ENCODE measurements at places on chromosomes 4 and X.

- DNase-seq = no peak
Measured at GRCh38 chr4:39319676-39320075, 46.5 kb downstream of the RFC1 start.

GRCh38 chr4:65502131-65502701, 168.1 kb downstream of the EPHA5 start:
- no peak for DNase-seq

- DNase-seq = peak; percentile 37
Measured at GRCh38 chr4:74228691-74229640, 71.0 kb downstream of the MTHFD2L start.

DNA sequence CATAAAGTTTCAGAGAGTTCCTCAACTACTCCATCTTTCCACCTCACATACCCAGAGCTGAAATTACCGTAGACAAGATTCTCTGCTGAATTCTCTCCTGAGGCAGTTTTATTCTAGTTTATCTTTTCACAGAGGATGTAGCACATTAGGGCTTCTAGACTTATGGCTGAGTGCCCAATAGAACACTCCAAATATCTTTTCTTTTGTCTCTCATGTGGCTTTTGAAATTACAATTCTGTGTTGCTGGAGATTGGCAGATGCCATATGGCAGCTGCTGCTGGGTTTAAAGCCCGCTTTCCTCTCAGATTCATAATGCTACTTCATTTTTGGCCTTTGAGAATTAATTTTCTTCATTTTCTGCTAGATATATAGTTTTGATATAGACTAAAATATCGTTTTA, 107.6 kb upstream of the BANK1 start:
- DNase-seq = no peak

- DNase-seq = no peak
Measured at GRCh38 chr4:46856333-46856732, 52.7 kb downstream of the COX7B2 start.

GRCh38 chr4:169615467-169616106, 3.2 kb upstream of the NEK1 start:
- no peak for DNase-seq

GRCh38 chrX:104935581-104935980, 284.9 kb downstream of the TEX13A start:
- no peak for DNase-seq

DNA sequence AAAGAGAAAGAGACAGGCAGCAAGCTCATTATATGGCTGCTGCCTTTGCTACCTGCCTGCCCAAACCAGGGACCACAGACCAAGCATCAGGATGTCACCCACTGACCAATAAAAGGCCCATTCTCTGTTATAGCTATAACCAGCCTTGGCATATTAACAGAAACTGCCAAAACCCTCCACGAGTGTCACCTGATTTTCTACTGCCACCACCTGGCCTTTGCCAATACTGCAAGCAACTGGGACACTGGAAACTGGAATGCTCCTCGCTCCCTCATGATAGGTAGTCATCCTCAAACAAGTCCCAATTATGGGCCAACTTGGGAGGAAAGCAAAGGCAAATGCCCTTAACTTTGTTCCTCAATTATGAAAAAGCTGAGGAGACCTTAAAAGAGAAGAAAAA, 76.0 kb downstream of the SPIN4 start:
- DNase-seq = no peak

GRCh38 chr4:147638942-147639341, 21.7 kb downstream of the TMEM184C start:
- no peak for DNase-seq

GRCh38 chr4:185282968-185283367, 73.6 kb downstream of the SNX25 start:
- DNase-seq = no peak

GRCh38 chr4:153465615-153466080, 512 bp upstream of the TMEM131L start:
- no peak for DNase-seq

DNA sequence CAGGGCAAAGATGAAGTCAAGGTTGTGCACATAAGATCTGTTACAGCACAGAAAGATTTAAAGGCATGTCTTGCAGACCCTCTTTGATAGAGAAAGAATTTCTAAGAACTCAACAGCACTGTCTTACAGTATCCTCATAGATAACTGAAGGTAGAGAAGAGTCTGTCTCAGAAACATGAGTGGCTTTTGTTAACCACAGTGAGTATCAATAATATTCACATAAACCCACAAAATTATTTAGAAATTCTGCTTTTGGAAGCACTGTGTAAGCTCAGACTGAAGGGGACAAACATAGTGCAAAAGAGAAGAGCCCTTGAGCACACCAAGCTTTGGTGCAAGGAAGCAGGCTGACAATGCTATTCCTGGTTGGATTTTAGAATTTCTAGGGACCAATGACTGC, 166.0 kb upstream of the SH3RF1 start:
- DNase-seq = no peak

- no peak for DNase-seq
Measured at GRCh38 chr4:112704991-112705845, 68.3 kb downstream of the LARP7 start.

- DNase-seq = no peak
Measured at GRCh38 chr4:6448476-6449170, 23.8 kb downstream of the PPP2R2C start.

DNA sequence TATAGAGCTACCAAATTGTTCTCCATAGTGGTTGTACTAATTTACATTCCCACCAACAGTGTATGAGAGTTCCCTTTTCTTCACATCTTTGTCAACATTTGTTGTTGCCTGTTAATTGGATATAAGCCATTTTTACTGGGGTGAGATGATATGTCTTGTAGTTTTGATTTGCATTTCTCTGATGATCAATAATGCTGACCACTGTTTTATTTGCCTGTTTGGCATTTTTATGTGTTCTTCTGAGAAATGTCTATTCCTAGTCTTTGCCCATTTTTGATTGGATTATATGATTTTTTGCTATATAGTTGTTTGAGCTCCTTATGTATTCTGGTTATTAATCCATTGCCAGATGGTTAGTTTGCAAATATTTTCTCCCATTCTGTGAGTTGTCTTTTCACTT, 44.3 kb downstream of the ACTRT1 start:
- DNase-seq = no peak

DNA sequence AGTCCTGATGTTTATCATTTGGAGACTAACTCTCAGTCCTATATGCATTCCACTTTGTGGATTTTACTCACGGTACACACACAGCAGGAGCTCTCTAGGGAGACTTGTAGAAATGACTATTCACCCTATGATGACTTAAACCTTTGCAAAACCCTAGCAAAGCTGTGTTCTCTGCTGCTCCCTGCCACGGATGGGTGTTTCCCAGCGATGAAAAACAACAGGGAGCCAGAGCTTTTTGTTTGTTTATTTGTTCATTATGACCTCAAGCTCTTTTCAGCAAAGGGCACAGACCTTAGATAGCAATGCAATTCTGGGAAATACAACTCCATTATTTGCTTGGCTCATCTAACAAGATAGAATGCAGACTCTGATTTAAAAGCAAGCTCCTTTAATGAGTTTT, 156.6 kb downstream of the GRIA3 start:
- DNase-seq = no peak

GRCh38 chrX:1533058-1533457, 3.9 kb downstream of the P2RY8 start:
- no peak for DNase-seq

Data from bone marrow (tissue), 2 donors.